NCI-H2171 (cell line): ENCODE measurements at places on chromosomes 7 and 10.
A peak's percentile ranks its signal among the peaks of the same experiment; 100 is the strongest.

GRCh38 chr7:52830801-52831200, 204.6 kb upstream of the POM121L12 start:
- no peak for DNase-seq

GRCh38 chr10:60359066-60359465, 30.6 kb downstream of the ANK3 start:
- peak; percentile 24 for DNase-seq

- peak; percentile 65 for DNase-seq
Observed at GRCh38 chr7:98878365-98879197, at the start of gene TRRAP. Gene TRRAP, plus strand, starts transcription at chr7:98878532. Its CDS starts 2,619 bp downstream, at chr7:98881151.

DNA sequence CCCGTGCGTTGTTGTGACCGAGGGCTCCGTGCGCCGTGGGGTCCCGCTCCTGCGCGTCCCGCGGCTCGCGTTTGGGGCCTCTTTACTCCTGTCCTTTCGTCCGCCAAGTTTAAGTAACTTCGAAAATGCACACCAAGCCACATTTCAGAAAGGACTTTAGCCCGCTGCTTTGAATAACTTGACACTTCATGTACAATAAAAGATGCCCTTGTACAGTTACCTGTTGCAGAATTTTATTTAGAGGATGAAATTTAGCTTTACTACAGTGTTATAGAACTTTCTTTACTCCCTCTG, 459 bp downstream of the SUGCT start:
- no peak for DNase-seq

DNA sequence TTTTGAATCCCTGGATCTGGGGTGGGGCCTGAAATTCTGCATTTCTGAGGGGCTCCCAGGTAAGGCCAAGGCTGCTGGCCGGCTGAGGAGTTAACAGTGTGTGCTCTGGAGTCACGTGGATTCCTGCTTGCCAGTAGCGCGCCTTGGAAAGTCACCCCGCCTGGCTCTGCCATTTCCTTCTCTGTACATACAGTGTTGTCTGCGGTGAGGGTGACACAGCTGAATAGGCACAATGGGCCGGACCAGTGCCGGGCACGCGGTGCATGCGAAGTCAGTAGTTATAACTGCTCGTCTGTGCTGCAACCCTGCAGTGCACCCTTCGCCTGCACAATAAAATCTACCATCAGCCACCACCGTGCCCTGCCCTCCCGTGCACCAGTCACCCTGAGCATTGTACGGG, 68.0 kb upstream of the EEPD1 start:
- DNase-seq, result no peak

DNA sequence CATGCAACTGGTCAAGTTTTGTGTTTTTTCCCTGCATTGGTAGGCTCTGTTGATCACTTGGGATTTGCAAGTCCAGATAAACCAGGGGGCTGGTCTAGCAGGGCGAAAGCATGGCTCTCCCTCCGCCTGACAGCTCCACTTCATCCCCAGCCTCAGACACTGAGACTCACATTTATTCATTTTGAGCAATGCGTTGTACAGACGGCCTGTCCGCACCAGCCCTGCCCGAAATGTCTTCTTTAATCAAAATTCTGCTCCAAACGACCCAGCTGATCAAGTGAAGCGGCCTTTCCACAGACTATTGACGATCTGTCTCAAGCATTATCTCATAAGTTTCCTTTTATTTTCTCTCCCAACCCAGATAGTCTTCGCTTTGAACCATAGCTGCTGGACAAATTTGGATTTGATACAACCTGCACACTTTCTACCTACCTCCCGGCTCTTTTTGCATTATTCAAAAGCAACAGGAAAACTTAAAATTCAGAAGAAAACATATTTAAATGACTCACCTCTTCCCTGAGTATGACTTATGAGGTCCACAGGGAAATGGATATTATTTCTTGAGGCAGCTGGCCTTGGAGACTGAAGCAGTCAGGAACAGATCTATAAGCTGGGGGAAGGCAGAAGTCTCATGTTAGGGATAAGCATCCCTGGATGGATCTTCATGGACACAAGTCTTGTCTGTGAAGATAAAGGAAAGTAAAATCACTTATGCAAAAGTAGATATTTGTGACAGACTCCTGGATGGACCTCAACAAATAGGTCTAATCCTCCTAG, 498.9 kb upstream of the MGMT start:
- DNase-seq, result no peak

DNA sequence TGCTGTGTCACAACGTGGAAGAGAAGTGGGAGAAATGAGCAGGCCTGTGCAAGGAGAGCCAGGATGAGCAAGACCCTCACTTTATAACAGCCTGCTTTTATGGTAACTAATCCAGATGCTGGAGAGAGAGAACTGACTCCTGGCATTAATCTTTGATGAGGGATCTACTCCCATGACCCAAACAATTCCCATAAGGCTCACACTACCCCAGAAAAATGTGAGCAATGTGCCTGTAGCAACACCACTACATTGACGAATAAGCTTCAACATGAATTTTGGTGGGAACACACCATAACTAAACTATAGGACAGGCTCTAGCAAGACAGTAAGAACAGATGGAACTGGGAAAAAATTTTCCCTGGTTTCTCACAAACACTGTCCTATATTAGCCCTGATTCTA, 173.6 kb upstream of the PRSS58 start:
- DNase-seq, result no peak

DNA sequence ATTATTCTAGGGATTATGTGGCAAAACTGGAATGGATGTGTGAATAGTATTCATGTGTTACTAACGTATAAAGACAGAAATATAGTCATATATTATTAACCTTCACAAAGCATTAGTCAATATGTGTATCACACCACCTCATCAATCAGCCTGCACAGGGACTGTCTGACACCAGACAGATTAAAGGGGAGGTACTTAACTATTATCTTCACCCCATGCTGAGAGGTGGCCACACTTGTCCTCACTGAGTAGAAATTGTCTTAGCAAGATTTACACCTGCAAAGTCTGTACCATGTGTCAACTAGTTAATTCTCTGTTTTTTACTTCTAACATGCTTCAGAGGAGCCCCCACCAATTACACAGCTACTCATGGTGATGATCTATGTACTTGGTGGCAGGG, 146.3 kb upstream of the LRGUK start:
- DNase-seq, result no peak

- DNase-seq, result no peak
Observed at GRCh38 chr10:95392681-95393164, 101.9 kb upstream of the PDLIM1 start.

GRCh38 chr10:77510294-77510693, 127.3 kb downstream of the KCNMA1 start:
- no peak for DNase-seq
